ENCODE measurements at places on chromosomes 13 and 19. TPM values are rescaled to one million over a fixed set of nuclear protein-coding genes. Genes with fewer than 3 reads are reported as not detected.

RASAL3 gene
- total RNA-seq: 0.64 TPM

DNA sequence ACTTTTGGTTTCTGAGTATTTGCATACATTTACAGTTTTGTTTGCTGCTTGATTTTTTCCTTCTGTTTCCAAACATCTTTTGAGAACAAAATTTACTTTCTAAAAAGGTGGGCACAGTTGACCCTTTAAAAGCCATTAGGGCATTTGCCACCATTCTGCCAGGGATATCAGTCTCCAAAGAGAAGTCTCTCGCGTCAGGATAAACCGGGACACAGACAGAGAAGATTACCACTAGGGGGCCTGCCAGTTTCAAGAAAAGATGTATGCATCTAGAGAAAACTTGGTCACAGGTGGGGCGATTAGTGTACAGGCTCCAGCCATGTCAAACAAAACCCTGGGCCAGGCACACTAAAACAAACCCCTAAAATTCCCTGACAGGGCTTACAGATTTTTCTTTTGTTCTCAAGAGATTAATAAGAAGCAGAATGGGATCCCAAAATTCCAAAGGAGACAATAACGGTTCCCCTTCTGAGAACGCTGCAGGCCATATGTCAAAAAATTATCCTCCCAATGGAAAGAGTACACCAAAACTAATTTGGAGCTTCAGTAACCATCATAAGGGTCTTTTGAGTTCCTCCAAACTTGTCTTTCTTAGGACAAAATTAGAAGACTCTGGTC is 10.7 kb upstream of the PABPC3 start:
- no peaks in the 10 kb centered on the region for H3K36me3 ChIP-seq
- H3K4me1 ChIP-seq: no peaks in the 10 kb centered on the region
- H3K27ac ChIP-seq: no peak overlapping the region
- H3K4me3 ChIP-seq: no peak overlapping the region
- peaks cover 4% of the 10 kb centered on the region for H3K27me3 ChIP-seq

CEACAM16 gene
- not detected for total RNA-seq

HSPH1 gene
- 24.6 TPM for total RNA-seq

SMIM44 gene
- not detected for total RNA-seq

GRCh38 chr19:14023404-14024235 is 4.3 kb upstream of the RLN3 start:
- no peaks in the 10 kb centered on the region for H3K27me3 ChIP-seq
- H3K36me3 ChIP-seq: no peaks in the 10 kb centered on the region
- no peak overlapping the region for H3K4me3 ChIP-seq
- no peak overlapping the region for H3K27ac ChIP-seq
- DNase-seq: peak; percentile 52
- peaks cover 5% of the 10 kb centered on the region for H3K4me1 ChIP-seq

BEST2 gene
- total RNA-seq: not detected
